ENCODE measurements at places on chromosomes 6 and 20.
A peak's percentile ranks its signal among the peaks of the same experiment; 100 is the strongest.

DNA sequence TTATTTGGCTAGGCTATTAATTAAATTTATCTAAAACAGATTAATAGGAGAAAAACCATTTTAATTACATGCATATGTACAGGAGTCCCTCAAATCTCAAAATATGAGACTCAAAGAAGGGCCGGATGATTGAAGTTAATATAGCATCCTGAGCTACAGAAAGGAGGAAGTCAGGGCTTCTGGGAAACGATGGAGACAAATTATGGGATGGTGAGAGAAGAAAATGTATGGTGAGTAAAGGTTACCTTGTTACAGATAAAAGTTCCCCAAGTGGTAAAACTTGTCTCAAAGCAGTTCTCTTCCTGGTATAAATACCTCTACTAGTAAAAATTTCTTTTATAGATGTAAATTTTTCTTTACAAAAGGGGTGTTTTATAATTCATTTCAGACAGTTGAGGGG lies 15.9 kb upstream of the BTN1A1 start:
- DNase-seq = no peak

- DNase-seq = no peak
Measured at GRCh38 chr6:10518557-10519407, 2.4 kb upstream of the GCNT2 start.

- peak; percentile 32 for DNase-seq
Measured at GRCh38 chr6:27374824-27375612, 13.5 kb upstream of the ZNF391 start.

DNA sequence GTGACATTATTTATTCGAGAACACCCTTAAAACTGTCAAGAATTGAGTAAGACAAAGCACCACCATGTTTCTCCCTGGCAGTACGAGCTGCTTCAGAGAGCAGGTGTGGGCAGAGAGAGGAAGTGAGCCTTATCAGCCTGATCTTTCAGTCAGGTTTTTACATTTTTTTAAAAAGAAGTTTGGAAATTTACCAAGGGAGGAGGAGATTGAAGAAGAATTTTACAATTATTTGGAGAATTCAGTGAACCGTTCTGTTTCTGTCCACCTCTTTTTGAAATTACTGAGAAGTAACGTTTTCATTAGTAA lies 75.5 kb downstream of the ZDHHC14 start:
- no peak for DNase-seq

Measured in stimulated activated CD4-positive, alpha-beta T cell treated with anti-CD3 and anti-CD28 coated beads, Interleukin-15, amount 100 ng/mL, for 1 hour (primary cell).